GM06990 (cell line): ENCODE measurements at places on chromosomes 5 and 9.

DNA sequence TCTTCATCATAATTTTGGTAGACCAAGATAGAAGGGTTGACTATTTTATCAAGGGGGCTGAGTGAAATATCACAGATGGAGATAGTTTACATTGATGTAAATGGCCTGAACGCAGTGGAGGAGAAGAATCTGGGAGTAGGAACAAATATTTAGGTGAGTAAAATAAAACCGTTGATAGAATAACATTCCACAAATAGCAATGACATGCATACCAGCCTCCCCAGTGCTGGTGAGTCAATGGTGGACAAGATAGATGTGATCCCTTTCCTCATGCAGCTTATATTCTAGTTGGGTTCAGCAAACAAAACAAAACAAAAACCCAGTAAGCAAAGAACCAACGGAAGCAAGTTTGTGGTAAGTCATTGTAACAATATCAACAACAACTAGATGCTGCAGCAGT, 385.2 kb downstream of the FAM170A start:
- no peak for DNase-seq

- DNase-seq: no peak
These were observed 5.0 kb downstream of the KCNIP1 start for GRCh38 chr5:170508660-170509347.

GRCh38 chr5:88955403-88955802, 72.4 kb upstream of the MEF2C start:
- DNase-seq: no peak

DNA sequence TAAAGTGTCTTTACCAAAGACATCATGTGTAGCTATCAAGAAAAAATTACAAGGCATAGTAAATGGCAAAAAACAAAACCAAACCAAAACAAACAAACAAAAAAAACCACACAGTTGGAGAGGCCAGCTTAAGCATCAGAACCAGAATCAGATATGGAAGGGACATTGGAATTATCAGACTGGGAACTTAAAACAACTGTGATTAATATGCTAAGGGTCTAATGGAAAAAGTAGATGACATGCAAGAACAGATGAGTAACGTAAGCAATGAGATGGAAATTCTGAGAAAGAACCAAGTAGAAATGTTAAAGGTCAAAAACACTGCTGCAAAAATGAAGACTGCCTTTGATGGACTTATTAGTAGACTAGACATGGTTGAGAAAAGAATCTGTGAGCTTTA, 75.9 kb downstream of the FBXO38 start:
- DNase-seq: no peak

GRCh38 chr5:39587675-39588074, 162.9 kb upstream of the DAB2 start:
- DNase-seq: no peak

- peak; percentile 93 for DNase-seq
These were observed at the start of gene NELFB for GRCh38 chr9:137254624-137255447. Gene NELFB (plus strand): TSS chr9:137255327.

GRCh38 chr5:79205965-79206364, 30.0 kb upstream of the JMY start:
- no peak for DNase-seq

DNA sequence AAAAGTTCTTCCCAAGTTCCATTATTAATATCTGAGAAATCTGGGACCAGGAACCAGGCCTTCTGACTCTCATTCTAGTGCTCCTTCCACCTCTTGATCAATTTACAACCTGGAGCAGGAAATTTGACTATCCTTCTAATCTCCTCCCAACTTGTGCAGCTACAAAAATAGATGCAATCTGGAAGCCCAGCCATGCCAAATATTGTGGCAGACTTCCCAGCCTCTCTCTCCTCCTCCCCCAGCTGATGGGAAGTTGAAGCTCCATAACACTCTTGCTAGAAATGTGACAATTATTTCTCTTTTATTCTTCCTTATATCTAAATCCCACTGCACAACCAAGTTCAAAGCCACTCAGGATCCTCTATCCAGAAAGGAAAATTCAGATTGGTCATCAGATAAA, 252.1 kb downstream of the SEC61B start:
- no peak for DNase-seq

GRCh38 chr9:4984171-4984620, 876 bp upstream of the JAK2 start:
- no peak for DNase-seq

DNA sequence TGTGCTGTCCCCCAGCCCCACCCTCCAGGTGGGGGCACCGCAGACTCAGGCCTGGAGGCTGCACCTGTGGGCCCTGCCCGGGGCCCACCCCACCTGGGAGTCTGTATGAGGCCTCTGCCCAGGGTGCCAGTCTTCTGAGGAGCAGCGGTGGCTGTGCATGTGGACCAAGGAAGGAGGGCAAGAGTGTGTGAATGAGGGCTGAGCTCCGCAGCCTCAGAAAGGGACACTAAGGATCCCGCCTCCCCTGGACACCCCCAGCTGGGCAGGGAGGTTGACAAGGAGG, 19.1 kb downstream of the FGD3 start:
- DNase-seq: no peak
